HuH-7.5 (cell line): ENCODE measurements at places on chromosomes 12 and 14.

GRCh38 chr12:107431942-107432341, 253.7 kb upstream of the PWP1 start:
- DNase-seq, result no peak

GRCh38 chr12:112503512-112503911, 84.8 kb downstream of the PTPN11 start:
- DNase-seq, result no peak

DNA sequence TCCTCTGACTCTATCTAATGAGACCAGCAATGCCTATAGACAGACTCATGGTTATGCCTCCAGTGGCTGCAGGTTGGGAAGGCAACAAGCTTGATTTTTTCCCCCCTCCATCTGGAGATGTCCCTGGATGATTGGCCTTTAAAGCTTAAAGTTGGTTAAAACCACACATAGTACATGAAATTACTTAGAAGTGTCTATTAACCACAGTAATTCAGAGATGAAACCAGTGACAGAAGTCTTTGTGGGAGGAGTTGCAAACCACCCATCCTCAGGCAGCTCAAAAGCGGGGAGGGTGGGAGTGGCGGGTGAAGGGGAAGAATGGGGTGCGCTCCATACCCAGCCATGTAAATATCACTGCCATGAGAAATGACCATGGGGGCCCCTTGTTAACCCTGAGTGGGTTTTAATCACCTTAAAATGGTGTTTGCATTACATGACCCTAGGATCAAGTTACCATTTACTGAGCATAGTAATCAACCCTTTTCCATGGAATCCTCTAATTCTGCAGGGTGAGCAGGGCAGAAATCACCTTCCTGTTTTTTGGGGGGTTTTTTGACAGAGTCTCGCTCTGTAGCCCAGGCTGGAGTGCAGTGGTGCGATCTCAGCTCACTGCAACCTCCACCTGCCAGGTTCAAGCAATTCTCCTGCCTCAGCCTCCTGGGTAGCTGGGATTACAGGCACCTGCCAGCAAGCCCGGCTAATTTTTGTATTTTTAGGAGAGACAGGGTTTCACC, 133.5 kb downstream of the FOXN3 start:
- DNase-seq, result no peak

DNA sequence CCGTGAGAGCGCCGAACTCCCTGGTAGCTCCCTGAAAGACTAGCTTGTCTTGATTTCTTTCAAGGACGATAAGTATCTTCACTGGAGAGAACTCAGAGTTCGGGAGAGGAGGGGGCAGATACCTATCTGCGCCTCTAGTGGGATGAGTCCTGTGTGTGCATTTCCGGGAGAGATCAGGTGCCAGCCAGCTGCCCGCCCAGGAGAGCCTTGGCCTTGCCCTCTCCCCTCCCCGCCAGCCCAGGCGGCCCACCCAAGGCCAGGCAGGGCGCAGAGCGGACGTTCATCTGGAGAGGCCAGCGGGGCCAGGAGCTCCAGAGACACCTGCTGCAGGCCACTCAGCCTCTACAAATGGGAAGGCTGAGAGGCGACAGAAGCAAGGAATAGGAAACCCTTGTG, 1.0 kb downstream of the CD9 start:
- peak; percentile 54 for DNase-seq

- no peak for DNase-seq
Measured at GRCh38 chr12:78787576-78787975, 77.0 kb upstream of the SYT1 start.

DNA sequence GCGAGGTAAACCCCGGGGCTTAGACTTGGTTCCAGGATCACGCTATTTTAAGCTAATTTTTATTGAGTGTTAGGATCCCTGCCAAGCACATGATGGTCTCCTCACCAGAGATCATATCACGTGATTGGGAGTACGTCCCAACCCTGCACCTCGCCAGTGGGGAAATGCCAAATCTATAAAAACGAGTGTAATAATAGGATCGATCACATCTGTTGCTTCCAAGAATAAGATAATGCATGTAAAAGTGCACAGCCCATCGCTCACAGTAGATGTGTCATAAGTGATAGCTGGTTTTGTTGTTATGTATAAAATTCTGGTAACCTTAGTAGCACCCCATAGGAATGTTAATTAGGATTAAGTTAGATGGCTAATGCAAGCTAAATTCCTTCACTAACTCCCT, 581.0 kb upstream of the TMEM132C start:
- no peak for DNase-seq

GRCh38 chr14:39376667-39377403, 55.4 kb downstream of the FBXO33 start:
- no peak for DNase-seq

GRCh38 chr12:26658991-26659390, 174.0 kb downstream of the ITPR2 start:
- DNase-seq, result no peak

DNA sequence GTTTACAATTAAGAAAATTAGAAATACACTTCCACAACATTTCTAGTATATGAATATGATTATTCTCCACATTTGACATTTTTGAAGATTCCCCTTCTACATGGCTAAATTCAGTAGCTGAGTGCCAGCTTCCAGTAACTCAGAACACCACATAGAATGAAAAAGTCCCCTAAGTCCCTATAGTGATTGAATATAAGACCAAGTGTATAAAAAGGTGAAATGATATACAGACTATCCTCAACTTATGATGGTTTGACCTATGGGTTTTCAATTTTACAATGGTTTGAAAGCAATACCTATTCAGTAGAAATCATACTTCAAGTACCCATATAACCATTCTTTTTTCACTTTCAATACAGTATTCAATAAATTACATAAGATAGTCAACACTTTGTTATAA, 15.8 kb downstream of the ATL1 start:
- no peak for DNase-seq

- DNase-seq, result no peak
Measured at GRCh38 chr12:77667101-77667500, 163.6 kb upstream of the NAV3 start.

- no peak for DNase-seq
Measured at GRCh38 chr14:100728962-100729361, 2.3 kb downstream of the DLK1 start.

DNA sequence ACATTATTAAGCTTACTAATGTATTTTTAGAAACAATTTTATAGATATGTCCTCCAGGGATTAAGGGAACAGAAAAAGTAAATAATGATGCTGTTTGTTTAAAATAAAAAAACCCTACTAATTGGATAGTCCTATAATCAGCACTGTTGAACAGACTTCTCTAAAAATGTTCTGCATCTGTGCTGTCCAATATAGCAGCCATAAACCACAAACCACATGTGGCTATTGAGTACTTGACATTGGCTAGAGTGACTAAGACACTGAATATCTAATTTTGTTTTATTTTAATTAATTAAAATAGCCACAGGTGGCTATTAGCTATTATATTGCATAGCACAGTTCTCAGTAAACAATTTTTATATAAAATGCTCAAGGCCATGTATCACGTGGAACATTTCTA, 210.4 kb downstream of the DPY19L2 start:
- no peak for DNase-seq

- no peak for DNase-seq
Measured at GRCh38 chr12:117968151-117968789, 520 bp downstream of the KSR2 start.

DNA sequence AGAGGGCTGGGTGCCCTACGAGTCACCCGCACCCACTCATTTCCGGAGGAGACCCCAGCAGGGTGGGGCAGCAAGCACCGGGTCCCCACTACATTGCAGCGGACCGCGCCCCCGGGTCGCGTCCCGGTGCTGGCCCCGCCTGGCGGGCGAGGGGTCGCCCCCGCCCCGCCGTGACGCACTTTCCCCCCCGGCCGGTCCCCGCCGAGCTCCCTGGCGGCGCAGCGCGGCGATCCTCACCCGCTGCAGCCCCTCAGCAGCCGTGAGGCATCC, 106.1 kb downstream of the PRICKLE1 start:
- DNase-seq, result no peak

DNA sequence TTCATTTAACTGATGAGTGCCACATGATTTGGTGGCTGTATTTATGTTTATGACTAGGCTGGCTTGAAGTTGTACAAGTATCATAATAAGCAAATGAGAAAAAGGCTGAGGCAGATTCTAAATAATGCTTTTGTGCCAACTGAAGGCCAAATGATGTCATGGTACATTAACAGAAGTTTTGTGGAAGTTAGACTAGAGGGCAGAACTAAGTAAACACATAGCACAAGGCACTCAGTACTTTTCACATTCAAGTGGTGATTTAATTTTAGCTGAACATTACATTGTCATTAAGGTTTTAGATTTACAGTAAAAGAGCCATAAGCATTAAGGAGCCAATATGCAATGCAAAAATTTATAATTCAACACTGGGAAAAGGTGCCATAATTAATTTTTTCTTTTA, 21.1 kb downstream of the PPP1CC start:
- no peak for DNase-seq

DNA sequence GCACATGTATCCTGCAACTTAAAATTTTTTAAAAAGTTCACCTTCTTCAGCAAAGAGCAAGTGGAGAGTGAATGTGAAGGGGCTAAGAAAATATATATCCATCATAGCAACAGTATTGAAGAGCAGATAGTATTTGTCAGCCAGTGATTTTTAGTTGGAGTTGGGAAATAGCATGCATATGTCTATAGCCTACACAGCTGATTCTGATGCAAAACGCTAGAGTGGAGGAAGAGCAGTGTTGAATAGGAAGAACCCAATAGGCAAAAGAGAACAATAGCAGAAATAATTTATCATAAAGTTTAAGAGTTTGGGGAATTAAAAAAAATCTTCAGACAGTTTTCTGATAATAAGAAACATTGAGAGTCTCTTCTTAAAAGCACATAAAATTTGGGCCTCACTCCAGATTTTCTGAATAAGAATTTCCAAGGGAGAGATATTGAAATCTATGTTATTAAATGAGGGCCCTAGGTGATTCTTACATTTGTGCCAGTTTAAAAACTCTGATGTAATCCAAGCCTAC, 12.0 kb downstream of the PDE6H start:
- DNase-seq, result no peak

- DNase-seq, result peak; percentile 84
Measured at GRCh38 chr14:68627868-68628604, 164.8 kb downstream of the ZFP36L1 start.
